Endodermal cell (in vitro differentiated cells): ENCODE measurements at places on chromosomes 5 and 9.

- no peak for DNase-seq
Measured at GRCh38 chr5:168407211-168407610, 79.1 kb upstream of the RARS1 start.

DNA sequence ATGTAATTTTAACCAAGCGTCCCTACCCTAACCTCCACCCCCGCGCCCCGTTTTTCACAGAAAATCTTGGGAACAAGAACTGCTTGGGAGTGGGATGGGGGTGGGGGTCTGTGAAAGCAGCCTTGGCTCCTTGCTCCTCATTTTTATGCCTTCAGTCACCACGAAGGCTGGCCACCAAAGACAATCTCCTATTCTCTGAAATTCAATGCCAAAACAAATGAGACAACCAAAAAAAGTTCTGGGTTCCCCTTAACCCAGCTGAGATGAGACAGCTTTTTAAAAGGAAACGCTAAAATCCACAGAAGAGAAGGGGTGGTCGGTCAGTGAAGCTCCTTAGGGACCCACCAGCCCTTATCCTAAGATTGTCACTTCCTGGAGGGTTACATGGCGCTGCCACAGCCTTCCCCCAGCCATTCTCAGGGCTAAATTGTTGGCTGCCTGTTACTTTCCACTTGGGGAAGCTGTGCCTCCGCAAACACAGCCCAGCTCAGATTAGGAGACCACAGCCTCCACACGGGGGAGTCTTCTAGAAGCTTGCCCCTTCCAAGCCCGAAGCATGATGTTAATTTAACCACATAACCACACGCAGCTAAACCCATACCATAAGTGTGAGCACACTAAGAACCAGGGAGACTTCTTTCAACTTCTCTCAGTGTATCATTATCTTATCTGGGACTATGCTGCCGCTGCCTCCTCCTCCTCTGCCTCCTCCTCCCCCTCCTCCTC is 136.3 kb downstream of the FOXD1 start:
- DNase-seq = no peak

- no peak for DNase-seq
Measured at GRCh38 chr5:8633696-8634095, 764.7 kb downstream of the MTRR start.

- no peak for DNase-seq
Measured at GRCh38 chr5:119078861-119079260, 8.0 kb downstream of the DMXL1 start.

DNA sequence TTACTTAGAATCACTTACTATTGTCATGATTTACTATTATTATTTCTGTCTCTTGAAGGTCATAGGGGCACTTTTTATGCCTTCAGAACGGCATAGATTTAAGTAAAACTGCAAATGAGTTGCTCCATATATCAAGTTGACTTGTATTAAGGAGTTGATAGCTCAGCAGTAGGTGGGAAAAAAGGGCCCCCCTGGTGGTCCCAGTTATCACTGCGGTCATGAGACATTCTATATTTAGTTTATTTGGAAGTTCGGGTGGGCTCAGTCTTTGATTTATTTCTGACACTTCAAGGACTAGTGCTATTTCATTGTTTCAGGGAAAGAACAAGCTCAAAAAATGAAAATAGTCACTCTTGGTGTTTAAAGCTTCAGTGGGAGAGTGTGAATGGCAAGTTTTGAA is 159.3 kb downstream of the SLC24A2 start:
- DNase-seq = peak; percentile 61

DNA sequence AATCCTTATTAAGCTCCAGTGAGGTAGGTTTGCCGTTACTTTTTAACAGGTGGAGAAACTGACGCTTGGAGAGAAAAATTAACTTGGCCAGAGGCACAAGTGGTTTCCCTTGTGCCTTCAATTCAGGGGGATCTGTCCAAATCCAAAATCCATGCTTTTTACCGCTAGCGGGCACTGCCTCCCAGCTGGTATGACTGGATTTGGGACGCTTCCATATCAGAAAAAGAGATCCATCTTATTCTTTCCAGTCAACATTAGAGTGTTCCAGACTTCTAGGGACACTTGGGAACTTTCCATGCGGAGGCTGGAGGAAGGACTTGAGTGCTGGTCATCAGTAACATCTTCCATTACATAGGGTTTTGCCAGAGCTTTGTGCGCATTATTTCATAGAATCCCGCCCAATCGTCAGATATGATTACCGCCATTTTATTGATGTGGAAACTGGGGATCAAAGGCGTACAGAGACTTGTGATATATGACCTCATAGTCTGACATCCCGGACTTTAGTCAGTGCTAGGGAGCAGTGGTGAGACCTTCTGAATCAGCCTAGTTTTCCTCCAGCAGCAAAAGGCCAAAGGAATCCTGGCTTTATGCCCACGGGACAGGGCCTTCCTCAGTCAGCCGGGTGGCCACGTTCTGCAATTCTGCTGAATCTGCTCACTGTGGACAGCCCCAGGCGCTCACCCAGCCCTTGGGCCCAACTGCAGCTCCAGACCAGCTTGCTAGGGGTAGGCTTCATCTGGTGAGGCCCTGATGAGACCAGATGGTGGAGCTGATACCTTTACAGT is 1.1 kb upstream of the GNPDA1 start:
- DNase-seq = peak; percentile 49

- no peak for DNase-seq
Measured at GRCh38 chr5:171355302-171355724, 32.3 kb upstream of the NPM1 start.

GRCh38 chr5:137938751-137939143 is 49.5 kb downstream of the PKD2L2 start:
- no peak for DNase-seq

DNA sequence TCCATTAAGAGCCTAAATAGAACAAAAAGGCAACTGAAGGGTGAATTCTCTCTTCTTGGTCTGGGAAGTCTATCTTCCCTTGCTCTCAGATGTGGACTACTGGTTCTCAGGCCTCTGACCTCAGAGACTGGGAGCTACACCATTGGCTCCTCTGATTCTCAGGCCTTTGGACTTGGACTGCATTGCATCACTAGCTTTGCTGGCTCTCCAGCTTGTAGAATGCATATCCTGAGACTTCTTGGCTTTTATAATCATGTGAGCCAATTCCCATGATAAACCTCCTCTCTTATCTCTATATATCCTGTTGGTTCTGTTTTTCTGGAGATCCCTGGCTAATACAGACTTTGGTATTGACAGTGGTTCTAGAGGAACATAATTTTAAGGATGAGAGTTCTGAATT is 89.8 kb downstream of the PSAT1 start:
- DNase-seq = no peak

GRCh38 chr9:13529321-13530104 is 250.0 kb upstream of the MPDZ start:
- no peak for DNase-seq

DNA sequence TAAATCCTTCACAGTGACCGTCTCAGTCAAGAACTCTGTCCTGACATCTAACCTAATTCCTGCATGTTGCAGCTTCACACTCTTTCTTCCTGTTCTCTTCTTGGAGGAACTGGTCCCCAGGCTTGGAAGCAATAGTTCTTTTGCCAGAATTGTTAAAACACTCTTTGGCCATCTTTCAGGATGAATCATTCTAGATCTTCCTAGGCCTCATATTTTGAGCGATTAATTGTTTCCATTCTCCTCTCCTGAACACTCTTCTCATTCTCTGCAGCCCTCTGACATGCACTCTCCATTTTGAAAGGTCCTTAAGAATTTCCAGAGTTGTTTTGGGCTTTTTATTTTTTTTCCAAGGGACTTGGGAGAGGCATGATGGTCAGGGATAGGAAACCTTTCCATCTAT is 85.8 kb downstream of the FAM114A2 start:
- DNase-seq = no peak

DNA sequence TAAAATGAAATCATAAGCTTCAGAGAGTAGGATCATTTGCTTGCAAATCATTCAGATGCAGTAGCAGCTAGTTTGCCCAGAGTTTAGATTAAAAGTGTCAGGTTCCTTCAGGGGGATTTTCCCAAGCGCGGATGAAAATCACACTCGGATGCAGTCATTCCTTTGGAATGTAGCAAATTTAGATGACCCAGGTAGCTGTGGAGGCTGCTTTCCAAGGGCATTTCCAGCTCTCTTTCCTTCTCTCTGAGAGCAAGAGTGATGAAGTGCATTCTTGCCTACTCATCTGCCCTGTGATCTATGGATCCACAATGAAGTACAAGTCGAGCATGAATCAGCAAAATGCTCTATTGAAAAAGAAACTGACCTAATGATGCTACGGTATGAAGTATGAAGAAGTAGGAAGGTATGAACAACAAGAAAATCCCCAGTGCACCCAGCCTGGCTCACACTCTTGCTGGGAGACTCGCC is 200.2 kb downstream of the PLK2 start:
- DNase-seq = peak; percentile 86

GRCh38 chr9:3205421-3206095 is 320.2 kb downstream of the RFX3 start:
- DNase-seq = no peak
